ENCODE measurements at places on chromosomes 7 and 10.

GRCh38 chr10:118057361-118057760, 10.6 kb upstream of the RAB11FIP2 start:
- no peak for DNase-seq

DNA sequence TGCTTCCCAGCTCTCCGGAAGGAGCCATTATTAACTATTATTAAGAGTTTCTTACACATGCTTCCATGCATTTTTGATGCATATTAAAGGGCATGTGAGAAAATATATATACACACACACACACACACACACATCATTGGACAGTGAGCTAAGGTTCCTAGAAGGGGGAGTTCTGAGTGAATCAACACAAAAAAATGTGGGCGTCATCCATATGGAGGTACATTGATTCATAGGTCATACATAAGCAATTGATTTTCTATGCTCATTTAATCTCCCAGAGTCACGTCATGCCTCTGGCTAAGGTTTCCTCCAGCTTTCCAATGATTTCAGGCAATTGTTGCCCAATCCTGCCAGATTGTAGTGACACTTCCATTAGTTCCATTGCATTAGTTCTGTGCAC, 269.4 kb downstream of the DNAJB9 start:
- no peak for DNase-seq

DNA sequence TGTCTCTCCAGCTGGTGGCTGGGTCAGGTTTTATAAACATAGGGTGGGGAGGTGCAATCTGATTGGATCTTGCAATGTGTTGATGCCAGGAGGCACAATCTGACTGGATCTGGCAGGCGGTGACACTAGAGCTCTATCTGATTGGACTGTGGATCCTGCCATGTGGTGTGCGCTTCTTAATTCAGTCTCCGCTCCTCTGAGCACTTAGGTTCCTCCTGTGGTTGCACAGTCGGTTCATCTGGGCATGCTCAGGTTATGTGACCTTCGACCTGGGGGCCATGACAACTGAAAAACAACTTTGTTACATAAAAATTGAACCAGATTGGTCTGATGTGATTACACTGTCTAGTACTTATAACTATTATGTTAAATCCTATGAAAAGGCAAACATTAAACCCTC, 127.1 kb upstream of the SVIL start:
- DNase-seq: no peak

DNA sequence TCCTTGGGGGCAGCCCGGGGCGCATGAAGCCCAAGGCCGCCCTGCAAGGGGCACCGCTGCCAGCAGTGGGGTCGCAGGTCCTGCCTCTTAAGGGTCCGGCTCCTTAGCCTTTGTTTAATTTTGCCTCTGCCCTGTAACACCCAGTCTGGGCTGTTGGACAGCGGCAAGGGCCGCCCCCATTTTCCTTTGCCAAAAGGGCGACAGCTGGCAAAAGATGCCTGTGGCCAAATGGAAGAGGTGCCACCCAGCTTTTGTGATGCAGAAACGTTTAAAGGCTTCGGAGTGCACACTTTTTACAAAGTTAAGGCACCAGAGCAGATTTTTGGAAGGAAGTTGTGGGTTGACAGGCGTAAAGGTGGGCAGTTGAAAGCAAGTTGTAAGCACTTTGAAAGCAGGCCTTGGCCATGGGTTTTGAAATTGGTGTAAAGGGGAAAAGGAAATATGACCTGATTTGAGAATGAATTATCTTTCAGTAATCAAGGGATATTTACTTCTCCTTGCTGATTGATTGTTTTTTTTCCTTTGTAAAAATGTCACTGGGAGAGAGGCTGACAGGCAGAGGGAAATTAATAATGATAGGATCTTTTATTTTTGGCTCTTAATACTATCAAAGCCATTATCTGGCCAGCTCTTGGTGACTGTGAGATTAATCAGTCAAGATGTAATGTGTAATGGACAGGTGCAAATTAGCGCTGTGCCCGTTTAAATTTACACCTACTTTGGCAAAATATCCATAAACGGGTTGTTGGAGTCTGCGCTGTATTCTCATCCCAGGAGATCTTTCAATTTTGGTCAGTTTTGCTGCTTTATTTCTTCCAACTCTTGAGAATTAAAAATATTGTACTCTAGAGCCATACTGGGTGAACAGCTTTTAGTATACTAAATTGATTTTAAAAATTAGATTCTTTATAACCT, 1.2 kb downstream of the CASD1 start:
- peak; percentile 61 for DNase-seq

DNA sequence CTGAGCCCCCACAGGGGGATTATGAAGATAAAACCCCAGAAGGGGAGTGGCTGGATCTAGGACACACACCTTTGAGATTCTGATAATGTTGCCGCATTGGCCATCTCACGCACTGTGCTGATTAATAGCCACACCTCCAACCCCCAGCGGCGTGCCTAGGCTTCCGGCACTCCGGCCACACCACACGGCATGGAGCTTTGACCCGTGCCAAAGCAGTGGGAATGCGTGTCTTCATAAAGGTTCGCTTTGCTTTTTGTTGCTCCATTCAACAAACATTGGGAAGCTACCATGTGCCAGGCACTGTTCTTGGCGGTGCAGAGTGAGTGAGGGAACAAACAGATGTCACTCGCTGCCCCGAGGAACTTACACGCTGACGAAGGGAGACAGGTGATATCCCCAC, 117.6 kb downstream of the TCERG1L start:
- no peak for DNase-seq

DNA sequence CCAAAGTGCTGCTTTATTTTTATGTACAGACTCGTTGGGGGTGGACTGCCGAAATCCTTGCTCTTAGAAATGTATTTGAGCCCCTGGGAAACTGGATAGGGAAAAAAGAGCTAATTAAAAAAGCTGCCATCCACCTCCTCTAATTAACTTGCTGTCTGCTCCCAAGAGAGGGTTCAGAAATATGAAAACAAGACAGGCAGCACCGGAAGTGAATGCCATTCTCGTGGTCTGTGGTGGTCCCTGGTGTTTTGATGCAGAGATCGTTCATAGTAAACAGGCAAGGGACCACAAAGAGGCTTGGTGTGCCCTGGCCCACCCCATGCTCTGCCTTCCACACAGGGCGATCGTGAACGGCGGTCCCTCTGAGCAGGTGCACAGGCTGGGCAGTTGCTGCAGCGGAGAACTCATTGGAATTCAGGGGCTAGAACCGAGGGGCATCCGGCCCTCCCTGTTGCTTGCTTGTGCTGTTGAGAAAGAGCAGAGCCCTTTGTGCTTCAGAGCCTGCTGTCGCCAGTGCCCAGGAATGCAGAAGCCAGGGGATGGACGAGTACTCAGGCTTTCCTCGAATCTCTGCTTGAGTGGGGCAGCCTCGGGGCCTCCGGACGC, 79.1 kb upstream of the BTBD16 start:
- no peak for DNase-seq

Measured in AG08396 (cell line).